ENCODE measurements at places on chromosomes 1 and 21. TPM values are rescaled to one million over a fixed set of nuclear protein-coding genes. Genes with fewer than 3 reads are reported as not detected.

DNA sequence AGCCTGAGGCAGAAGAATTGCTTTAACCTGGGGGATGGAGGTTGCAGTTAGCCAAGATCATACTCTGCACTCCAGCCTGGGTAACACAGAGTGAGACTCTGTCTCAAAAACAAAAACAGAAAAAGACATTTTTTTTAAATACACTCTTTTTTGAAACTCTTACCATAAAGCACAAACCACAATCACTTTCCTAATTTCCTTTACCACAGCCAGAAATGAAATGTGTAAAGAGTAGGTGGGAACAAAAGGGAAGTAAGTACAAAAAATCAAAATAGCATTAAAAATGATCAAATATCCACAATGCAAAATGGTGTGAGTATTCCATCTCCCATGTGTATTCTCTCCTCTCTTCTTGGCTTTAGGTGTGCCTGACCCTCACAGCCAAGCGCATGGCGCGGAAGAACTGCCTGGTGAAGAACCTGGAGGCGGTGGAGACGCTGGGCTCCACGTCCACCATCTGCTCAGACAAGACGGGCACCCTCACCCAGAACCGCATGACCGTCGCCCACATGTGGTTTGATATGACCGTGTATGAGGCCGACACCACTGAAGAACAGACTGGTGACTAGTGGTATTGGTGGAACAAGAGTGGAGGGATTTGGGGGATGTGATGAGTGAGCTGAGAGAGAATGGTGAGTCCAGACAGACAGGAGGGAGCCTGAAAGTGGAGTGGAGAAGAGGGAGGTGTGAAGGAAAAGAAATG is 14.9 kb downstream of the ATP1A4 start:
- no peak overlapping the region for H3K27ac ChIP-seq
- no peaks in the 10 kb centered on the region for H3K36me3 ChIP-seq
- H3K4me1 ChIP-seq: no peaks in the 10 kb centered on the region
- DNase-seq: no peak
- H3K4me3 ChIP-seq: no peak overlapping the region

DNA sequence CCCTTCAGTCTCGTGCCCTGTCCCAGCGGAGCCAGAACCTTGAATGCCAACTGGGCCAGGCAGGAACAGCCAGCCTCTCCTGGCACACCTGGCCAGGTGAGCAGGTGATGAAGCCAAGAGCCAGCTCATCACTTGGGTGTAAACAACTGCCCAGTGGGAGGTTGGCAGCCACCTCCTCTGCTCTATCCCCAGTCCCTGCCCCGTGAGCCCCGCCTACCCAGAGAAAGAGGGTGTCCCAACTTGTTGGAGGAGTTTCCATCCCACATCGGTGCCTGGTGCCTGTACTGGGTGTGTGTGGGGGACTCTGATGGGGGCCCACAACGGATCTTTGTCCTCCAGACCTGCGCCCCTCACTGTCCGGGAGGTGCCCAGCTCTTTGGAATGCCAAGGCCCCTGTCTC is 17.8 kb upstream of the FAM131C start:
- no peaks in the 10 kb centered on the region for H3K4me1 ChIP-seq
- H3K27ac ChIP-seq: no peak overlapping the region
- no peaks in the 10 kb centered on the region for H3K36me3 ChIP-seq

GRCh38 chr21:35048183-35048601 is 910 bp downstream of the RUNX1 start:
- H3K27ac ChIP-seq: peak overlapping the region; percentile 73
- H3K4me3 ChIP-seq: peak overlapping the region; percentile 20
- H3K4me1 ChIP-seq: peaks cover 28% of the 10 kb centered on the region
- no peaks in the 10 kb centered on the region for H3K27me3 ChIP-seq
- no peaks in the 10 kb centered on the region for H3K36me3 ChIP-seq

The CRYAA gene
- not detected for total RNA-seq

The KCNJ15 gene
- 25.0 TPM for total RNA-seq

DNA sequence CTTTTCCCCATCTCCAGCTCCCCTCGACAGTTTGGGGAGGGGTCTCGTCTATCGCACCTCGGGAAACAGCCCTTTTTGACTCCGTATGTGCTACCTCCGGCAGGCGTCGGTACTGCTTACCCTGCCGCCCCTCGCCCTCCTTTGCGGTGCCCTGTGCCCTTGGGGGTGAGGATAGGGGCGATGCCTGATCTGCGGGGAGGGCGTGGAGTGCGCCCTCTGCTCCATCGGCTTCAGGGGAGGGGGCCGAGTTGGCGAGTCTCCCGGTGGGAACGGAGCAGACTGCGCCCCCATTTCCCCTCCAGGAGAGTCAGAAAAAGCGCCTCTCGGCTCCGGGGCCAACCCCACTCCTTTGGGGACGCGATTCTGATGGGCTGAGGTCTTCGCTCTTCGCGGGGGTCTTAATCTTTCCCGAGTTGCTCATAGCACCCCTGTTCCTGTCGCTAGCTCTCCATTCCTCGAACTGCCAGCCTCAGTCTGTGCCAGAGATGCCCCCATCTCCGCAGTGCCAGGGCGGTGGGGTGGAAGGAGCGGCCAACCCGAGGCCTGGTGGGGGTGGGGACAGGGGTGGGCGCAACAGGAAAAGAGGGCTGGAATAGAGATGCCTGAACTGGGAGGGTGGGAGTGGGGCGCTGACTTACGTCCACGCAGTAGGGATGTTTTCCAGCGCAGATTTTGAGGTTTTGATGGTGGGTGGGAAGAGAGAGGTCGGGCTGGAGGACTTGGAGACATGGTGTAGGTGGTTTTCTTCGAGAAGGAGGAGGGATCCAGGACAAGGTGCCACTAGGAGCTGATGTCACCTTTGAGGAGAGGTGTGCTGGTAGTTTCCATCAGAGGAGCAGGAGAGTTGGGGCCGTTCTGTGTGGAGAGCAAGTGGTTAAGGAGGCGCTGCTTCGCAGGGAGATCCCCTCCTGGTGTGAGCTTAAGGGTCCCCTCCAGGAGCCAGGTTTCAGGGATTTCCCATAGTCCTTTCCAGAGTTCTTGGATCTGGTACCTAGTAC is 674 bp downstream of the PPFIA4 start:
- no peak overlapping the region for H3K27ac ChIP-seq
- peaks cover 30% of the 10 kb centered on the region for H3K4me1 ChIP-seq
- H3K27me3 ChIP-seq: peaks cover 20% of the 10 kb centered on the region
- H3K36me3 ChIP-seq: peaks cover 26% of the 10 kb centered on the region
- DNase-seq: peak; percentile 46

DNA sequence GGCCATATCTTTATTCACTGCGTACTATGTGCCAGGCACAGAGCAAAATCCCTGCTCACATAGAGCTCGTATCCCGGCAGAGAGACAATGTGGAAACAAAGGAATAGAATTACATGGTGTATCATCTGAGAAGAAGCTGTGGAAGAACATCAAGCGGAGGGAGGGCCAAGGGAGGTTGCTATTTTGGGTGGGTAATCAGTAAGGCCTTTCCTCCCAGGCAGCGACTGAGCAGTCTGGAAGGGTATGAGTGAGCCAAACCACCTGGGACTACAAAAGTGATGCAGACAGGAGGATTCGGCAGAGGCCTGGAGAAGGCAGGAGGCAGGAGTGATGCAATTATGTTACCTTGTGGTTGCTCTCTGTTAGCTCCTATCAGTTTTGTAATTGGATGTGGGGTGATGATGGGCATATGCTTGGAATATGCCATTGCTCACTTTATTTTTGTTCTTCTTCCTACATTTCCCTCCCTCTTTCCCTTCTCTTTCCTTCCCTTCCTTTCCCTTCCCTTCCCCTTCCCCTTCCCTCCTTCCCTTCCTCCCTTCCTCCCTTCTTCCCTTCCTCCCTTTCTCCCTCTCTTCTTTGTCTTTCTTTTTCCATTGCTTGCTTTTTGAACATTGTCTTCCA is 172.9 kb downstream of the DISC1 start:
- no peaks in the 10 kb centered on the region for H3K36me3 ChIP-seq
- no peak overlapping the region for H3K4me3 ChIP-seq
- DNase-seq: no peak
- H3K27me3 ChIP-seq: no peaks in the 10 kb centered on the region
- H3K27ac ChIP-seq: no peak overlapping the region
- H3K4me1 ChIP-seq: no peaks in the 10 kb centered on the region

- no peaks in the 10 kb centered on the region for H3K36me3 ChIP-seq
- DNase-seq: no peak
- no peak overlapping the region for H3K4me3 ChIP-seq
- no peaks in the 10 kb centered on the region for H3K27me3 ChIP-seq
- peak overlapping the region; percentile 67 for H3K27ac ChIP-seq
Measured at GRCh38 chr1:111489604-111490003, 13.8 kb downstream of the ADORA3 start.

The NTMT2 gene
- total RNA-seq: not detected

The ANXA9 gene
- not detected for total RNA-seq

The KRTAP10-1 gene
- total RNA-seq: not detected

DNA sequence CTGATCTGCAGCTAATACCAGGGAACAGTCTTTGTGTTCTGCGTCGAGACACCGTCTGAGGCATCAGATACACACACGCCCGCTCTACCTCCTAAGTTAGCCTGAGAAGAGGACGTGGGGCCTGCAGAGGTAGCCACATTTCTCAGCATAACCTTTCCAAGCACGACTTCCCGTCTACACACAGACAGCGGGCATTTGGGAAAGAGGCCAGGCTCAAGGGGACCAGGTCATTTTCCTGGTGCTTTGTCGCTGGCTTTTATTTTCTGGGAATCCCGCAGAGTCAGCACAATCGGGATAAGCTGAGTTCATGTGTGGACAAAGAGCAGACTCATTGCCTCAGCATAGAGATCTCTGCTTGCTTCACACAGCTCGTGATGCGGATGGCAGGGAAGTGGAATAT is 72.5 kb upstream of the SMYD2 start:
- DNase-seq: no peak
- no peaks in the 10 kb centered on the region for H3K36me3 ChIP-seq
- H3K4me1 ChIP-seq: peaks cover 6% of the 10 kb centered on the region
- H3K27me3 ChIP-seq: no peaks in the 10 kb centered on the region
- H3K4me3 ChIP-seq: no peak overlapping the region
- no peak overlapping the region for H3K27ac ChIP-seq

DNA sequence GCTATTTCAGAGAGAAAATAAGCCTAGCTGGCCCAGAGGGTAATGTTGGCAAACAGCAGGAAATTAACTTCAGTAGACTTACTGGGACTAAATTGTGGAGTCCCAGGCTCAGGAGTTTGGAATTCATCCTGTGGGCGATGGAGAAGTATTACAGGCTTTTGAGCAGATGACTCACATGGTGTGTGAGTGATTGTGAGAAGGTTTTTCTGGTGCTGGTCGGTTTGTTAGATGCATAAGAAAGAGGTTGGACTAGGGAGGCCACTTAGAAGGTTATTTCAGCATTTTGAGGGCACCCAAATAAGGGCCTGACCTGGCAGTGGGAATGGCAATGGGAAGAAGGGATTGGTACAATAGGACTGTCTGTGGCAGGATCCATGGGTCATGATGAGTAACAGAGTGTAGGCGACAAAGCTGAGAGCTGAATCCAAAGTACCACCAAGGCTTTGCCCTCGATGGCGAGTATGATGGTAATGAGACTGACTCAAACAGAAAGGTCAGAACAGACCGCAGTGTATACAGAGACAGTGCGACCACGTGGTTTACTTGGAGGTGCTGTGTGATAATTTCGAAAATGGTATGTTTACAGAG is 69.2 kb upstream of the KIF26B start:
- no peak overlapping the region for H3K4me3 ChIP-seq
- no peaks in the 10 kb centered on the region for H3K4me1 ChIP-seq
- peaks cover 13% of the 10 kb centered on the region for H3K36me3 ChIP-seq
- DNase-seq: no peak
- no peak overlapping the region for H3K27ac ChIP-seq

DNA sequence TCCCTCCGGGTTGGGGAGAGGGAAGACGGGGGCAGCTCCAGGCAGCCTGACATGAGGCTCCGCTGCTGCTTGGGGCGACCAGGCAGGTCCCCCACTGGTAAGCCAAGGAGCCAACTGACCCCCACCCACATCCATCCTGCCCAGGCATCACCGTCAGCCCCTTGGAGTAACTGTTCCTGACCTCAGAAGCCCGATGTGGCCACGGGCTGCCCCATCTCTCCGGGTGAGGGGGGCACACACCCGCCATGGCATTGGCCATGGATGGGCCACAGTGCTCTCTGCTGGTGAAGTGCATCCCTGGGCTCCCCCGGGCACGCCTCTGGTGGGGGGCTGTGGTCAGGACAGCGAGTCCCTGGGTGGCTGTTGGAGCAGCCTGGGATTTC is 100.0 kb downstream of the CRYAA start:
- no peaks in the 10 kb centered on the region for H3K27me3 ChIP-seq
- no peak overlapping the region for H3K4me3 ChIP-seq
- no peaks in the 10 kb centered on the region for H3K36me3 ChIP-seq
- peaks cover 6% of the 10 kb centered on the region for H3K4me1 ChIP-seq
- H3K27ac ChIP-seq: no peak overlapping the region

The NBPF6 gene
- total RNA-seq: not detected

The CCDC30 gene
- 0.87 TPM for total RNA-seq

GRCh38 chr1:227945891-227946623 is 1.7 kb downstream of the WNT9A start:
- H3K27me3 ChIP-seq: peaks cover 45% of the 10 kb centered on the region
- no peaks in the 10 kb centered on the region for H3K36me3 ChIP-seq
- H3K4me3 ChIP-seq: peak overlapping the region; percentile 61
- peak overlapping the region; percentile 83 for H3K27ac ChIP-seq
- peak; percentile 89 for DNase-seq

The MXRA8 gene
- total RNA-seq: 123 TPM

- peaks cover 8% of the 10 kb centered on the region for H3K36me3 ChIP-seq
- peak overlapping the region; percentile 47 for H3K27ac ChIP-seq
Measured at GRCh38 chr21:42535602-42536171, 22.0 kb downstream of the SLC37A1 start.

DNA sequence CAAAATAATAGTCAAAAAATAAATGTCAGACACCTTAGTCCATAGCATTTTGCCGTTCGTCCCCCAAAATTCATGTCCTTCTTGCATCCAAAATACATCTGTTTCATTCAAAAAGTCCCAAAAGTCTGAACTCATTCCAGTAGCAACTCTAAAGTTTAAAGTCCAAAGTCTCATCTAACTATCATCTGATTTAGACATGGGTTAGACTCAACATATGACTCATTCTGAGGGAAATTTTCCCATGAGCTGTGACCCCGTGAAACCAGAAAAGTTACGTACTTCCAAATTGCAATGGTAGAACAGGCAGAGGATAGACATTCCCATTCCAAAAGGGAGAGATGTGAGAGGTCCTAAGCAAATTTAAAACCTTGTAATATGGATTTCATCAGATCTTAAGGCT is 48.6 kb upstream of the CACHD1 start:
- H3K27me3 ChIP-seq: no peaks in the 10 kb centered on the region
- no peaks in the 10 kb centered on the region for H3K4me1 ChIP-seq
- no peak overlapping the region for H3K4me3 ChIP-seq

All from stomach (tissue), 19 donors.